ENCODE measurements at places on chromosomes 4 and X.
A peak's percentile ranks its signal among the peaks of the same experiment; 100 is the strongest.

GRCh38 chr4:103076747-103077347 is at the start of gene SLC9B2:
Gene SLC9B2, minus strand, starts transcription at chr4:103076761. Its CDS starts 9,211 bp downstream, at chr4:103067550.
- no peak for DNase-seq

DNA sequence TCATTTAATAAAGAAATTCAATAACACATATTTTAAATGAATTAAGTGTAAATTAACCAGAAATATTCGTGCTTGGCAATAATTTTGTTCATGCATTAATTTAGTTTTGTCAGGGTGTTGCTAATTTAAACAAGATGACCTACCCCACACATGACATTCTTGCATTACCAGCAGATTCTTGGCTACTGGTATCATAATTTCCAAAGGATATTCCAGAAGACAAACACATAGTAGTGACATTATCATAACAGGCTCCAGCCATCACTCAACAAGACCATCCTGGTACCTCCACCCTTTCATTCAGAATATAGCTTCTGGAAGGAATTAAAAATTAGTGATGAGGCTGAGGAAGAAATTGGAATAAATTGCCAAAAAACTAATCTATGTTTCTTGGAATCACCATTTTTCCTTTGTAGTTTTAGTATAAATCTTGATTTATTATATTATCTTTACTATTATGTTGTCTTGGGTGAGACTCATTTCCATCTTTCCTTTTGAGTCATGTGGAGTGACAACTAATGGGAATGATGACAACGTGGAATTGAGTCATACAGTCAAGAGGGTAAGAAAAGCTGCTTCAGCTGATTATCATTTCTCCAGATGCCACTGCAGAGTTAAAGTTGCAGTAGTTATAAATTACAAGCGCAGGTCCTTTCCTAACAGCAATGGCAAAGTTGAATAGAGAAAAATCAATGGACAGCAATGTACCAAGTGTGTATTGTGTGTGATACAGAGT is 30.9 kb upstream of the HHIP start:
- no peak for DNase-seq

DNA sequence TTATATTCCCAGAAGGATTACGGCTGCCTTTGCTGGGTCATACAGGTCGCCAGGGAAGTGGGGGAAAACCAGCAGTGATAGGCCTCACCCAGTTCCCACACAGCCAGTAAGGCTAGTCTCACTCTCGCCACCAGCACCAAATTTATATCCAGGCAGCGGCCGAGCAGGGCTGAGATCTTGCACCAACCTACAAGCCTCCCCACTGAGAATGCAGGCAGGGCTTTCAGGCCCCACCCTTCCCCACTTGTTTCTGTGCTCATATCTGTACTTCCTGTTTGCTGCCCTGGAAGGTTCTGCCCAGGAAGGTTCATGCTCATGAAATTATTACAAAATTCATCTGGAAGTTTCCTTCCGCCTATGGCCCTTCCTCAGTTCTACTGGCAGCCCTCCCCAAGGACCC is 179.7 kb downstream of the STIM2 start:
- DNase-seq: no peak

- no peak for DNase-seq
Measured at GRCh38 chrX:93673869-93674271, at the start of gene FAM133A. Gene FAM133A, plus strand, starts transcription at chrX:93674206. Its CDS starts 35,214 bp downstream, at chrX:93709420.

DNA sequence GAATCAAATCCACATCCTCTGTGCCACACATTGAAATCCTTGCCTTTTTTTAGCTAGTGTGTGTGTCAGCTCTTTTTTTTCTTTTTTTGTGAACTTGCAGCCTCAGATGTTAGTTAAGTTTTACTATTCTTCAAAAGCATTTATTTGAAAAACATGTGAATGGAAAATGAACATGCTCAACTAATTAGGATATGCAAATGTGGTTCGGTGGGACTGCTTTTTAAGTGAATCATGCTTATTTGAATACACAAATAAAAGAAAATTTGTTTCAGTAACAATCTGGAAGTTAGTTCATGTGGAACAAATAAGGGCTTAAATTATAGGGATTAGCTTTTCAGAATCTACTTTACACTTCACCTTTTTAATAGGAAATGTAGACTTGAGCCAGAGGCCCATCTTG is 751.5 kb upstream of the FAM241A start:
- no peak for DNase-seq

DNA sequence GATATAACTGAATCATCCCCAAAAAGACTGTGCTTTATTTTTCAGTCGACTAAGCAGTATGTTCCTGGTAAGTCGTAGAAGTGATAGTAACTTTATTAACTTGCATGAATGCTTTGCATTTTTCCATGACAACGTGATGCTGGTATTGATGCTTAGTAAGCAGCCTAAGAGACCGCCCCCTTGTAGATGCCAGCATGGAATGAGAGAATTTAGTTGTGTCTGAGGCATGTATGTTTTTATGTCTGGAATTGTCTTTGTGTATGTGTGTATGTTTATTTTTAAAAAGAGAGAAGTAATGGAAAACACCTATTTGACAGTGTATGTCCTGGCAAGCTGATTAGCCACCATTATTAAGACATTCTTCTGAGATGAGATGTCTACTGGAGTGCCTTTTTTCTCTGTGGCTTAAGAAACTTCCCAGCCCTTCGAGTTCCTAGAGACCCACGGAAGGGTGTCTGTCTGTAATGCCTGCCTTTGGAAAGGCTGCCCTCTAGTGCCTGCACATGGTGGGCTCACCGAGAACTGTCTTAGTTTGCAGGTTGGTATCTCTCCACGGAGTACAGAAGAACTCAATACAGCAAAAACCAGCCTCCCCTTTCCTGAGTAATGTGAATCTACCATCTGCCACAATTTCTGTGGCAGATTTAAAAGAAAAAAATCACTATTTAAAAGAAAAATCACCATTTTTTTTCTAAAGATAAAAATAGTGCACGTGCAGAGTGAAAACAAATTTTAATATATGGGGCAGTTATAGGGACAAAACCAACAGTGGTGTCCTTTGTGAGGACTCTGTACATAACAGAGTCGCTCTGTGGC is 85.9 kb downstream of the AASDH start:
- peak; percentile 56 for DNase-seq

- DNase-seq: no peak
Measured at GRCh38 chr4:143262838-143263237, 73.8 kb upstream of the GAB1 start.

- DNase-seq: no peak
Measured at GRCh38 chrX:123121241-123121640, 62.8 kb upstream of the GRIA3 start.

DNA sequence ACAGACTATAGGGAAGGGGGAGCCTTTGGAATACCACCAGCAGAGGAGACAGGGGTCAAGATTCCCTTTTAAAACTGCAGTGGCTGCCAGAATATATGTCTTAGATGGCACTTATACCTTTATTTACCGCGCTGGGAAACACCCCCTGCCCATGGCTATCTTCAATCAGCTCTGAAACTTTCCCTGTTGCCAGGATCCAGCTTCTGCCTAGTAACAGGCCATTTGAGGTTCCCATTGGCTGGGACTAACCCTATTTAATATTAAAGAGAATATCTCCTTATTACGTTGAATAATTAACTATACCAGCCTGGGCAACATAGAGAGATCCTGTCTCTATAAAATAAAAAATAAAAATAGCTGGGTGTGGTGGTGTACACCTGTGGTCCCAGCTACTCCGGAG is 23.8 kb downstream of the SOWAHB start:
- no peak for DNase-seq

DNA sequence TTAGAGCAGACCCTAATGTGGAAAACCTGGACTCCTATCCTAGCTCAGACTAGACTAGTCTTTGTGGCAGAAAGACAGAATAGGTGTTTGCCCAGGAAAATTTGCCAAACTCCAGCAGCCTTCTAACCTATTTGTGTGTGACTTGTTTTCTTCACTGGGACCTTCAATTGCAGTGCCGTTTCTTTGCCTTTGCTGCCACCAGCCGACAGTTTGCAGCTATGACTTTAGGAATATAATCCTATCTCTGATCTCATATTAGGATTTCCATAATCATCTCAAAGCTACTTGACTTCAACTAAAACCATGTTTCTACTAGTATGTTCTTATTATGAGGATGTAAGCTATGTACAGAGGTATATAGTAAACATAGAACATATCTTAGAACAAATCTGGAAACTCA is 60.2 kb upstream of the PGAM4 start:
- DNase-seq: no peak

DNA sequence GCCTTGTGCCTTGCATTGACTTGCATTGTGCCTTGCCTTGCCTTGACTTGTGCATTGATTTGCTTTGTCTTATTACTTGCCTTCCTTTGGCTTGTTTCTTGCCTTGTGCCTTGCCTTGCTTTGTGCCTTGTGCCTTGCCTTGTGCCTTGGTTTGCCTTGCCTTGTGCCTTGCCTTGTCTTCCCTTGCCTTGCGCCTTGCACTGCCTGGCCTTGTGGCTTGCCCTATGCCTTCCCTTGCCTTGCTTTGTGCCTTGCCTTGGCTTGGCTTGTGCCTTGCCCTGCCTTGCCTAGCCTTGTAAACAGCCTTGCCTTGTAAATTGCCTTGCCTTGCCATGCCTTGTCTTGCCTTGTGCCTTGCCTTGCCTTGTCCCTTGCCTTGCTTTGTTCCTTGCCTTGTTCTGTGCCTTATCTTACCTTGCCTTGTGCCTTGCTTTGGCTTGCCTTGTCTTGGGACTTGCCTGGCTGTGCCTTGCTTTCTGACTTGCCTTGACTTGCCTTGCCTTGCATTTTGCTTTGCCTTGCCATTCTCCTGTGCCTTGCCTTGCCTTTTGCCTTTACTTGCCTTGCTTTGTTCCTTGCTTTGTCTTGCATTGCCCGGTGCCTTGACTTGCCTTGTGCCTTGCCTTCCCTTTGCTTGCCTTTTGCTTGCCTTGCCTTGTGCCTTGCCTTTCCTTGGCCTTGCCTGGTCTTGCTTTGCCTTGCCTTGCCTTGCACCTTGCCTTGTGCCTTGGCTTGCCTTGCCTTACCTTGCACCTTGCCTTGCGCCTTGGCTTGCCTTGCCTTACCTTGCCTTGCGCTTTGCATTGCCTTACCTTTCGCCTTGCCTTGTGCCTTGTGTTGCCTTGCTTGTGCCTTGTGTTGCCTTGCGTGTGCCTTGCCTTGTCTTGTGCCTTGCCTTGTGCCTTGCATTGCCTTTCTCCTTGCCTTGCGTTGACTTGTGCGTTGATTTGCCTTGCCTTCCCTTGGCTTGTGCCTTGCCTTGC is 97.5 kb downstream of the TAB3 start:
- no peak for DNase-seq

GRCh38 chr4:7700665-7701064 is 239.0 kb downstream of the AFAP1 start:
- no peak for DNase-seq

DNA sequence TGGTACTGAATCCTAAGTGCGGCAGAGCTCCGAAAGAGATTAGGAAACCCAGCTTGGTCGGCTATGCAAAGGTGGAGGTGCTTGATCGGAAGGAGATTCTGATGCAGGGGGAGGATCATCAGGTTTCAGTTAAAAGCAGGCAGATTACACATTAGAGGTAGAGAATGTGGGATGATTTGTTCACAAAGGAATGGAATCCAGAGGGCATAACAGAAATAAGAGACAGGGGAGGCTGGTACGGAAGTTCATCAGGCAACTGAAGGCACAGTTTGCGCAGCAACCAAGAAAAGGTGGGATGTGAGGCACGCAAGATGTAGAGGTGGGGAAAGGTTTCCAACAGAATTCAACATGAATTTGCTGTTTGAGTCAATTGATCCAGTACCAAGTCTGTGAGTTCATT is 424 bp upstream of the ZNF330 start:
- DNase-seq: no peak

DNA sequence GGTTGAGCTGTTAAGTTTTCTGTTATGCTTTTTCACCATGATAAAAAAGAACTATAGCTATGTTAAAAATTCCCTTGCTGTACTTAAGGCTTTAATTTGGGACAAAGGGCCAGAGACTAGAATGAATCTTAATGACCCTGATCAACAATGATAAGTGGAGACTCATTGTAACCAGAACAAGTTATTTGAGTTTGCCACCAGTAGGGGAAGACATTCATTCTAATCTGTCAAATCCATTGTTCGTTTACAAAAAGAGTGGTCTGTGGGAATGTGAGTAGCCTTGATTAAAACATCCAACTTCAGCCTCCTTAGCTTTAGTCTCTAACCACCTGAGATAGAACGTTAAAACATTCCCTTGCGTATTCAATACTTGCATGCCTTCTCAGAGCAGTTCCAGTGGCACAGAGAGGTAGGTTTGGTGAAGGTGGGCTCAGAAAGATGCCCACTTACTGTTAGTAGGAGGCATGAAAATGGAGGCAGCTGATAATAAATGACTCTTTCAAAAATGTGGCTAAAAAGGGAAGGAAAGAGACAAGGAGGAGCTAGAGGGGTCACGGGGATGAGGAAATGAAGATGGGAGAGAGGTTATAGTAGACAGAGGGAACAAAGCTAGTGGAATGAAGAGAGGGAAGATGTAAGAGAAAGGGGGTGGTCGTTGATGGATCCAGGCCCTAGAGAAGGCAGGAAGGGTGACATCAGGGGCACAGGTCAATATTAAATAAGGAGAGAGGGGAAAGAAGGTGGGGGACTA is 66.2 kb downstream of the EGF start:
- no peak for DNase-seq

DNA sequence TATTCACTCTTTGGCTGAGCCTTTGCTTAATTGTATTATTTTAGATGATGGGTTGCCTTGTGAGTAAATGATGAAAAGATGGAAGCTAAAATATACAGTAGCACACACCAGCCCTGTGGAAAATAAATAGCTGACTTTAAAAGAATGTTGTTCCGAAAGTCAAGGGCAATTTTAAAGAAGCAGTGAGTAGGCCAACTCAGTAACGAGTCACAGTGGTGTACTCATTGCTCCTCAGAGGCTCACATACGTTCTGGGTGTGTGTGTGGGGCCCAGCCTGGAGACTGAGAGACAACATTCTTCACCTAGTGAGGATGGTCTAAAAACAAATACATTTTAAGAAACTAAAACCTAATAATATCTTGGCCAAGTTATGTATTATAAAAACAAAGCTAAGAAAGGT is 640.3 kb downstream of the TRIML1 start:
- DNase-seq: no peak

DNA sequence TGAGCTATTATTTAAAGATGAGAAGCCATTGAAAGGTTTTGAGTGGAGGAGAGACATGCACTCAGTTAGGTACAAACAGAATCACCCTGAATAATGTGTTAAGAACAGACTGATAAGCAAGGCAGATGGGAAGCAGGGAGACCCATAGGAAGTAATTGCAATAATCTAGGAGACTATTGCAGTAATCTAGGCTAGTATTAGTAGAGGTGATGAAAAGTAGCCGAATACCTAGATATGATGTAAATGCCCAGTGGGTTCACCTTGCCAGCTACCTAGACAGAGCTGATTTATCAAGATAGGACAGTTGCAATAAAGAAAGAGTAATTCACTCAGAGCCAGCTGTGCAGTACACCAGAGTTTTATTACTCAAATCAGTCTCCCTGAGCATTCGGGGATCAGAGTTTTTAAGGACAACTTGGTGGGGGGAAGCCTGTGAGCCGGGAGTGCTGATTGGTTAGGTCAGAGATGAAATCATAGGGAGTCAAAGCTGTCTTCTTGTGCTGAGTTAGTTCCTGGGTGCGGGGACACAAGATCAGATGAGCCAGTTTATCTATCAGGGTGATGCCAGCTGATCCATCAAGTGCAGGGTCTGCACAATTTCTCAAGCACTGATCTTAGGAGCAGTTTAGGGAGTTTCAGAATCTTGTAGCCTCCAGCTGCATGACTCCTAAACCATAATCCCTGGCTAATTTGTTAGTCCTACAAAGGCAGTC is 427.5 kb downstream of the RPA4 start:
- DNase-seq: no peak

GRCh38 chr4:53100501-53101190 is 238.5 kb downstream of the RASL11B start:
- DNase-seq: no peak
